ENCODE measurements at places on chromosomes 2 and 18. TPM values are rescaled to one million over a fixed set of nuclear protein-coding genes. Genes with fewer than 3 reads are reported as not detected.

GRHL1 gene
- 0.64 TPM for polyA plus RNA-seq

ABHD1 gene
- 0.10 TPM for polyA plus RNA-seq

PLEKHH2 gene
- 4.5 TPM for polyA plus RNA-seq

AQP12B gene
- polyA plus RNA-seq = not detected

GKN2 gene
- polyA plus RNA-seq = not detected

CUL3 gene
- polyA plus RNA-seq = 55.2 TPM

OR6B2 gene
- not detected for polyA plus RNA-seq

CDC42EP3 gene
- polyA plus RNA-seq = 245 TPM

TUBA3E gene
- polyA plus RNA-seq = not detected

PLB1 gene
- polyA plus RNA-seq = 1.6 TPM

PMS1 gene
- 16.3 TPM for polyA plus RNA-seq

ASPRV1 gene
- 0.11 TPM for polyA plus RNA-seq

CDK15 gene
- 16.0 TPM for polyA plus RNA-seq

CLEC4F gene
- not detected for polyA plus RNA-seq

COL4A4 gene
- polyA plus RNA-seq = 0.05 TPM

IL1B gene
- 2.3 TPM for polyA plus RNA-seq

WIPF1 gene
- 10.7 TPM for polyA plus RNA-seq

TUBA4A gene
- 22.4 TPM for polyA plus RNA-seq

OTOF gene
- polyA plus RNA-seq = not detected

ST8SIA3 gene
- not detected for polyA plus RNA-seq

DSEL gene
- polyA plus RNA-seq = 40.0 TPM

ABCG8 gene
- not detected for polyA plus RNA-seq

KLHL30 gene
- not detected for polyA plus RNA-seq

POTEC gene
- polyA plus RNA-seq = not detected

CRYGC gene
- not detected for polyA plus RNA-seq

HSPE1 gene
- 134 TPM for polyA plus RNA-seq

CAPN14 gene
- 0.09 TPM for polyA plus RNA-seq

SESTD1 gene
- 21.6 TPM for polyA plus RNA-seq

PLCL1 gene
- 0.22 TPM for polyA plus RNA-seq

ALLC gene
- not detected for polyA plus RNA-seq

IGFBP5 gene
- polyA plus RNA-seq = 4,154 TPM

STK17B gene
- polyA plus RNA-seq = 26.0 TPM
